ENCODE measurements at places on chromosomes 13 and 19.

- no peak for DNase-seq
These were observed 39.3 kb upstream of the RGCC start for GRCh38 chr13:41418027-41418426.

- DNase-seq = no peak
These were observed 452.7 kb downstream of the TSHZ3 start for GRCh38 chr19:30896554-30896953.

DNA sequence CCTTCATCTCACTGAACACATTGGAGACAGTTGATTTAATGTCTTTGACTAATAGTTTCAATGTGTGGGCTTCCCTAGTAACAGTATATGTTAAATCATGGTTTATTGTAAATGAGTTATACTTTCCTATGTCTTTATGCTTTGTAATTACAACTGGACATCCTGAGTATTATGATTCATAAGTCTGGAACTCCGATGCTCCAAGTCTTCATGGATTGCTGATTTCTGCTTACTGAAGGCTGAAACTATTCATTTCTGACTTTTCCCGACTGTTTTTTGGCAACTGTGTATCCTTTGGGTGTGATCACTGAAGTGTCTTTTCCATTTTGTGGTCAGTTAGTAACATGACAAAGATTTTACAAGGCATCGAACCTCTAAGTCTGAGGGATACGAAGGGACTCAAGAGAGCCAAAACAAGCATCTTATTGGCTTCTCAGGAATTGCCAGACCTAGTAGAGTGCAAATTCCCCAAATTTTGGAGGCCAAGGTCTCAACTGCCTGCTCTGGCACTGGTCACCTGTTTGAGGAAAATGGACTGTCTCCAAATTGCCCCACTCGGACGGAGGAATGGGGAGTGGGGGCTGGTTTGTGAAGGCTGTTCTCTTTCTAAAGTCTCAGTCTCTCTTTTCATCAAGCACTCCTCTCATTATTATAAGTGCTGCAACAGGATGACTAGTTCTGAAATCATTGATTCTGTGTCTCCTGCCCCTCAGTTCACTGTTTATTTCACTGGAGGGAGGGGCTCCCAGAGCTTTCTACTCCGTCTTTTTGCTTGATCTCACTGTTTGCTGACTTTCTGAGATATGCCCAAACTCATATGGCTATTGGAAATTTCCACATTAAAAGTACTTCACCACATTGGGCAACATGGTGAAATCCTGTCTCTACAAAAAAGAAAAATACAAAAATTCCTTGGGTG, 20.2 kb upstream of the CD70 start:
- no peak for DNase-seq

DNA sequence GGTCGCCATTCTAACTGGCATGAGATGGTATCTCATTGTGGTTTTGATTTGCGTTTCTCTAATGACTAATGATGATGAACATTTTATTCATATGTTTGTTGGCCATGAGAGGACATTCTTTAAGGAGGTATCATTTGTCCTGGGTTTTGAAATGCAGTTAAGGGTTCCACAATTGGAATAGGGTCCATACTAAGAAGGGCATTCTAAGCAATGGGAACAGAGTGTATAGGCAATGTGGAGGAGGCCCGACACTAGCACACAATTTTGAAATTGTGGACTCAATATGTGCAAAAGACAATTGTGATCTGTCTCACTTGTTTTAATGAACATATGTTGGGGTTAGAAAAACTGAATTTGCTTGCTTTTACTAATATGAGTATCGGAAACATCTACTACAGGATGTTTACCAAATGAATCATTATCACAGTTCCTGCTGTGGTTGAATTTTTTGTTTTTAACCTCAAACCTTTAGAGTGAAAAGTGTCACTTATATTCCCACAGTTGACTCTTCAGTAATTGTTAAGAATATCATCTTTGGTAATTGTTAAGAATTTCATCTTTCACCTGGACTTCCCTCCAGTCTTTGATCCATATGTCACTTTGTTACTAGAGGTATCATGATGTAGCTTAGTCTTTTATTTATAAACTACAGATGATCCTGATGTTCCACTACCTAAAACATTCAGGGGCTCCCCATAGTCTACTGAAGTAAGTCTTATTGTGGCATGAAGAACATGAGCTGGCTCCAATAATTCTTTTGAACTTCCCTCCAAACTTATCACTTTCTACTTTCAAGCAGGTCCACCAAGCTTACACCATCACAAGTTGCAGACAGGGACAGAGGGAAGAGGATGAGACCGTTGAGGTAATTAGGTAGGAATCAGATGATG, 109.7 kb upstream of the KLF12 start:
- no peak for DNase-seq

DNA sequence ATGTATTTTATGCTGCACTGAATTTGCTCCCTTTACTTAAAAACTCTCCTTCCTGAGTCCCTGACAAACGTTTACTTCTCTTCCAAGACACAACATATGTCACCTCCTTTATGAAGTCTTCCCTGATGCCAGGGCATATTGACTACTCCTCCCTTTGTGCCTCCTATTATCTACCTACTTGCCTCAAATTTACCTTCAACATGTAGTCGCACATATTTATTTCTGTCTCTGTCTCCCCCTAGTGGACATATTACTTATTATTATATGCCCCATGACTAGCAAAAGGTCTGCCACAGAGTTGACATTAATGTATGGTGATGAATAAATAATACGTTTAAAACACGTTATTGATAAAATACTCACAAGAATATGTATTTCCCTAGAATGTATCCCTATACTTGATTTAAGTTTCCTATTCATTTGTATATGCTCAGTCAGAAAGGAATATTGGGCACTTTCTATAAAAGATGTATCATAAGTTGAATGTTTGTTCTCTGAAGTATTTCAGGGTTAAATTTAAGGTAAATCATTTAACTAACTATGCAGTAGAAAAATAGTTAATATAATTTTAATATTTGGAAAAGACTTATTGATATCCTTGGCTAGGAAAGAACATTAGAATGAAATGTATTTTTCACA, 250.3 kb upstream of the ATXN8OS start:
- no peak for DNase-seq

- no peak for DNase-seq
These were observed 85.9 kb downstream of the MBNL2 start for GRCh38 chr13:97307882-97308624.

GRCh38 chr19:29247872-29248271, 34.9 kb upstream of the UQCRFS1 start:
- no peak for DNase-seq

- no peak for DNase-seq
These were observed 14.7 kb downstream of the RAP2A start for GRCh38 chr13:97448503-97449251.

DNA sequence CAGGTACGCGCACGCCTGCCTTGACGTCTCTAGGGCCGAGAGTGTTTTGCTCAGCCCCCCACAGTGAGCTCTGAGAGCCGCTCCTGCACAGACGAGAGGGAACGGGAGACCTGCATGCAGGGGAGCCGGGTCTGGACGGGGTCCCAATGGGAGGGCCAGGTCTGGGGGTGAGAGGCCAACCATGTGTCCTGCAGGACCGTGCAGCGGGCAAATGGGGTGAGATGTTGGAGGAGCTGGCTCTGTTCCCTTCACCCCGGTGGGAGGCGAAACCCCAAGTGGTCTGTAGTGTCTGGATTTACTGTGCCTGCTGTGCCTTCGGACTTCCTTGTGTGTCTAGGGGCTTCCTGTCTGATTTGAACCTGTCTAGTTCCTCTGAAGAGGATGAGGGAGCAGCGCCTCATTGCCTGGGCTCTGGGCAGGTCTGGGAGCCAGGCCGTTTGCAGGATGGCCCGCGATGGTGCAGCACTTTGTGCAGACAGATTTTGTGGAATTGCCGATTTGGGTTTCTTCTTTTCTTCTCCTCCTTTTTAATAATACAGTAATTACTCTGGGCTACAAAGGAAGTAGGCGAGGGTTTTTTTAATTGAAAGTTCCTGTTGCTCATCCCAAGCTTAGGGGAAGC, 2.1 kb downstream of the CSNK1G2 start:
- no peak for DNase-seq

DNA sequence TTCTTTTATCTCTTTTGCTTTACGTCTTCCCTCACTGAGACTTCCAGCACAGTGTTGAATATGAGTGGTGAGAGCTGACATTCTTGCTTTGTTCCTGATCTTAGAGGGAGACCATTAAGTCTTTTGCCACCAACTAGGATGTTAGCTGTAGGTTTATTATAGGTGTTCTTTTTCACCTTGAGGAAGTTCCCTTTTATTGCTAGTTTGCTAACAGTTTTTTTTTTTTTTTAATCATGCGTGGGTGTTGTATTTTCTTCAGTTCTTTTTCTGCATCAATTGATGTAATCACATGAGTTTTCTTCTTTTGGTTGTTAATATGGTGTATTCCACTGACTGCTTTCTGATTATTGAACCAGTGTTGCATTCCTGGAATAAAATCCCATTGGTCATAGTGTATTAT, 21.1 kb downstream of the AP1M1 start:
- DNase-seq = no peak

DNA sequence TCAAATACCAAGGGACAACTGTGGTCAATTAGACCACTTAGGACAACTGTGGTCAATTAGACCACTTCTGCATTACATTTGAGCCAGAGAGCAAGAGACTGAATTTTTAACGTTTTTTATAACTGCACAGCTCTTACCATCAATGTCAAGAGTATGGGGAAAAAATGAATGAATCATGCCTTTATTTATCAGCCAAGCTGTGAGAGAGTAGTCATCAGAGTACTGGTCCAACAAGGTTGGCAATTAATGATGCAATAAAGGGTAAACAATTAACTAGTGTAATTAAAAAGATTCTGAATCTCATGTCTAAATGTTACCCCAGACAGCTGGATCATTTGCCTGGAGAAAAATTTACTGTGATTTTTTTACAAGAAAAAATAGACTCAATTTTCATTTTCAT, 381.1 kb downstream of the LIG4 start:
- DNase-seq = no peak

GRCh38 chr13:25136880-25137787, 35.0 kb downstream of the AMER2 start:
- DNase-seq = no peak

DNA sequence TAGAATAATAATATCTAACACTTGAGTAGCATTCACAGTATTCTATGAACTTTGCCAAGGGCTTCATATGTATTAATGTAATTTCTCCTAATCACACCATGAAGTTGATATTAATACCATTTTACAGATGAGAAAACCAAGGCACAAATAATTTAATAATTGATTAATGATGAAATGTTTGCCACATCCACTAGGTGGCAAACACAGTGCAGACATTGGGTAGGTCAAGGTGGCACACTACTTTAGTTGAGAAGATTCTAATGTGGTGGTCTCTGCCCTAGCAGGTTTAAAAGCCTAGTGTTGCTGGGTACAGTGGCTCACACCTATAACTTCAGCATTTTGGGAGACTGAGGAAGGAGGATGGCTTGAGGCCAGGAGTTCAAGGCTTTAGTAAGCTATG, 412.4 kb downstream of the SUCLA2 start:
- no peak for DNase-seq

Data from stimulated activated CD8-positive, alpha-beta memory T cell treated with anti-CD3 and anti-CD28 coated beads, Interleukin-4, amount 100 ng/mL, for 24 hours (primary cell).